ENCODE measurements at places on chromosomes 3 and 15.

GRCh38 chr15:90286678-90287077 lies 21.2 kb downstream of the NGRN start:
- H3K27me3 ChIP-seq, result no peaks in the 10 kb centered on the region
- no peak overlapping the region for H3K27ac ChIP-seq
- H3K4me1 ChIP-seq, result 0 out of 2 replicates have a peak, but pooled peaks cover 3% of the 10 kb centered on the region
- DNase-seq, result no peak
- H3K4me3 ChIP-seq, result no peak overlapping the region

DNA sequence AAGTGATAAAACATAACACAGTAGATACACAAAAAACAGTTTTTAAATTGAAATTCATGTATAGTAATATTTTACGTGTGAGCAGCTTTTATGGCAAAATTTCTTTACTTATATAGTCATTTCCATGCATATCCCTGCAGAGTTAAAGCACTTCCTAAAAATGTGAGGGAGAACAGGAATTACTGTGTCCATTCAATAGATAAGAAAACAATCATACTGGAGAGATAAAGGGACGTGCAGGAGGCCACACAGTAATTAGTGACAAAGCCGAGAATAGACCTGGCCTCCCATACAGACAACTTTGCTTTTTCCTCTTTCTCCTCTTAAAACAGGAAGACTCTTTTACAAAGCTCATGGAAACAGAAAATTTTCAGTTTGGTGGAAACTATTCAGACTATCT lies 247.5 kb downstream of the CDIN1 start:
- no peaks in the 10 kb centered on the region for H3K36me3 ChIP-seq
- no peak overlapping the region for H3K4me3 ChIP-seq
- no peak for DNase-seq
- no peaks in the 10 kb centered on the region for H3K27me3 ChIP-seq
- no peaks in the 10 kb centered on the region for H3K4me1 ChIP-seq
- H3K27ac ChIP-seq, result no peak overlapping the region

- no peak overlapping the region for H3K4me3 ChIP-seq
- H3K4me1 ChIP-seq, result no peaks in the 10 kb centered on the region
- DNase-seq, result no peak
- H3K27ac ChIP-seq, result no peak overlapping the region
- H3K27me3 ChIP-seq, result no peaks in the 10 kb centered on the region
These were observed 5.4 kb downstream of the CRYGS start for GRCh38 chr3:186538779-186539178.

DNA sequence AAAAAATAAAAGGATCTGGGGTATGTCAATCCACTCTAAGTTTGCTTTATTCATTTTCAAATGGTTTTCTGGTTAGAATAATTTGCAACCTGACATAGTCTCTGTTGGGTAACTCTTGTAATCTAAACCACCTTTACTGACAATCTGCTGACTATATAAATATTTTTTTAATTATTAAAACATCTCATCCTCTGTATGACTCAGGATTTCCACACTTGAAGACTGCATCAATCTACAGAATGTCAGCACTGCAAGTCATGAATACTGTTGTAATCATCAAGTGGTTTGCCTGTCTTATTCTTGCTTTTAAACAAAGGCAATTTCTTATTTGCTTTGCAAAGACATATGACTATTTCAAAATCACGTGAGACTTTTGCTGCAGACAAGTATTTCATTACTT lies 42.1 kb downstream of the VGLL3 start:
- H3K4me3 ChIP-seq, result no peak overlapping the region
- no peaks in the 10 kb centered on the region for H3K4me1 ChIP-seq
- no peak overlapping the region for H3K27ac ChIP-seq
- DNase-seq, result no peak
- H3K36me3 ChIP-seq, result no peaks in the 10 kb centered on the region
- no peaks in the 10 kb centered on the region for H3K27me3 ChIP-seq

DNA sequence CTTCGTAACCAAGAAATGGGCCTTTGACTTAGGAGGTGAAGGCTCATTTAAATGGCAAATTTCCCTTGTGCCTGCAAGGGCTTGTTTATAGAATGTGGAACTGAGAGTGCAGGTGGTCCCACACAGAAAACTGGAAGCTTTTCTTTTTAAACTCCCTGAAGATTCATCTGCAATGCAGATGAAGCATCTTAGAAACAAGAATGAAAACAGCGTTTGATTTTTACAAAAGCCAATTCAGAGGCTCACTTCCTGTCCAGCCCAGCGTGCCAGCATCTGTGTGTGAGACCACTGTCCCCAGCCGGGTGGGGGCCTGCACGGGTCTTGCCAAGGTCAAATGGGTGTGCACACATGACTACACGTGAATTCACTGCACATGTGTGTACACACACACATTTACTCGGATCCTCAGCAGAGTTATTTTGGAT lies 94.7 kb downstream of the LINGO1 start:
- DNase-seq, result no peak
- no peaks in the 10 kb centered on the region for H3K36me3 ChIP-seq
- peaks cover 40% of the 10 kb centered on the region for H3K4me1 ChIP-seq
- H3K27me3 ChIP-seq, result no peaks in the 10 kb centered on the region
- no peak overlapping the region for H3K4me3 ChIP-seq

DNA sequence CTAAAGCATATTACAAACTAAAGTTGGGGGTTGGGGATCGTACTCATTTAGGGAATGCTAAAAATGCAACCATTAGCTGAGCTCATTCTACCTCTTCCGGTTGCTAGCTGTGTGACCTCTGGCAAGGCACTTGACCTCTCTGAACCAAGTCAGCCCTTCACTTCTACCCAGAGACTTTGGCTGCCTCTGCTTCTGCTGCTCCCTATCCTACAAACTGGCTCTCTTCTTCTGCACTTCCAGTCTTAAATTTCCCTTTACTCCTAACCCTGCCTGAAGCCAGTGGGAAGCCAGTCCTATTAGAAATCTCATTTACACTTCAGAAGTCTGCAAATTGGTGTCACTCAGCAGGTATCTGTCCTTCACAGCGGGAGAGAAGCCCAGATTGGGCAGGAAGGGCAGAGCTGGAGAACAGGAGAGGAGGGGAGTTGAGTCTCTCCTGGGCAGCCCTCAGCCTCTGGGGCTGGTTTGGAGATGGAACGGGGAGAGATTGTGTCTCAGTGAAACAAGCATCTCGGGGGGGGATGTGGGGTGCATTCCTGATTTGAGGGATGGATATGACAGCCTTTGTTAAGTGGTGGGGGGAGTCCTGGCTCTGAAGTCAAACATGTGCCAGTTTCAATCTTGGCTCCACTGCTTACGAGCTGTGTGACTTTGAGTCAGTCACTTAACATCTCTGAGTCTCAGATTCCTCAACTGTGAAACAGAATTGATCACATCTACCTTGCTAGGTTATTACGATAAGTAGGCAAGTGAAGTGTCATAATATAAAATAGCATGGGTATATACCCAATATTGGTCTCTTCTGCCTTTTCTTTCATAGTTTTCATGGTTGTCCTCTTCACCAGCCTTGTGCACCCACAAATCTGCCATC lies 7.8 kb upstream of the AEN start:
- H3K27ac ChIP-seq, result no peak overlapping the region
- H3K4me3 ChIP-seq, result no peak overlapping the region
- 0 out of 2 replicates have a peak, but pooled peaks cover 7% of the 10 kb centered on the region for H3K4me1 ChIP-seq
- peaks cover 16% of the 10 kb centered on the region for H3K27me3 ChIP-seq
- no peak for DNase-seq

DNA sequence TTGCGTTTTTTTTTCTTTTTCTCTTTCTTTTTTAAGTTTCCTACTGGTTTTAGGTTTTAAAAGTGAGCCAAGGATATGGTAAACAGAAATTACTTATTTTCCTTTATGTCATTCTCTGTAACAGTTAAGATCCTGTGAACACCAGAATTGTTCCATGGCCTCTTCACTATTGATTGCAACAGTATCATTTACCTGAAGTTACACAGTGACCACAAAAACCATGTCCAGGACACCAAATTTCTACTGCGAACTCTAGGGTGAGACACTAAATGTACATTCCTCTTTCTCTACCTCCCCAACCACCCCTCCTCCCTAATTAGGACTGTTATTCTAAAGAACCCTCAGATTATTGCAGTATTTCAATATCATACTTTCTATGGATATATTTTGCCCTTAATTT lies 280.9 kb downstream of the FOXP1 start:
- DNase-seq, result no peak
- no peaks in the 10 kb centered on the region for H3K27me3 ChIP-seq
- no peaks in the 10 kb centered on the region for H3K36me3 ChIP-seq
- no peak overlapping the region for H3K4me3 ChIP-seq
- H3K4me1 ChIP-seq, result no peaks in the 10 kb centered on the region

DNA sequence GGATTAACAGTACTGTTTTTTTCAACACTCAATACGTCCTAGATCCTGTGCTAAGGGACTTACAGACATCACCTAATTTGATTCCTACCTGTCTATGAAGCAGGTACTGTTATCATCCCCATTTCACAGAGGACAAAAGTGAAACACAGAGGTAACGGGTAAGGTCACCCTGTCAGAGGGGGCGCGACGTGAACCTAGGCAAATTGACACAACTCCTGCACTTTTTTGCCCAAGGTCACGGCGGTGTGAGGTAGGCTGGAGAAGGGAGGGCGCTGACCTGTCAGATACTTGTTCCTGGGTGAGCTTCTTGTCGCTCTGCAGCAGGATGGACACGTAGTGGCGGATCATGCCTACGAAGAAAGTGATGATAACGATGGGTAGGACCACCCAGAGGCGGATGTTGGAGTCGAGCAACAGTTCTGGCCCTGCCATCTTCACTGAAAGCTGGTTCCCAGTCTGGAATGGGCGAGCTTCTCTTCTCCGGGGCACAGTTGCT lies 363 bp downstream of the EMC3 start:
- peak overlapping the region; percentile 81 for H3K27ac ChIP-seq
- H3K36me3 ChIP-seq, result no peaks in the 10 kb centered on the region
- peak overlapping the region; percentile 91 for H3K4me3 ChIP-seq
- DNase-seq, result no peak

- no peak overlapping the region for H3K4me3 ChIP-seq
- no peaks in the 10 kb centered on the region for H3K27me3 ChIP-seq
- no peaks in the 10 kb centered on the region for H3K36me3 ChIP-seq
- no peak for DNase-seq
- H3K4me1 ChIP-seq, result no peaks in the 10 kb centered on the region
These were observed 135.9 kb downstream of the P2RY1 start for GRCh38 chr3:152970851-152971250.

GRCh38 chr15:26453914-26454313 lies 319.0 kb downstream of the GABRB3 start:
- no peak overlapping the region for H3K4me3 ChIP-seq
- H3K4me1 ChIP-seq, result no peaks in the 10 kb centered on the region
- no peaks in the 10 kb centered on the region for H3K36me3 ChIP-seq
- DNase-seq, result no peak
- no peak overlapping the region for H3K27ac ChIP-seq

DNA sequence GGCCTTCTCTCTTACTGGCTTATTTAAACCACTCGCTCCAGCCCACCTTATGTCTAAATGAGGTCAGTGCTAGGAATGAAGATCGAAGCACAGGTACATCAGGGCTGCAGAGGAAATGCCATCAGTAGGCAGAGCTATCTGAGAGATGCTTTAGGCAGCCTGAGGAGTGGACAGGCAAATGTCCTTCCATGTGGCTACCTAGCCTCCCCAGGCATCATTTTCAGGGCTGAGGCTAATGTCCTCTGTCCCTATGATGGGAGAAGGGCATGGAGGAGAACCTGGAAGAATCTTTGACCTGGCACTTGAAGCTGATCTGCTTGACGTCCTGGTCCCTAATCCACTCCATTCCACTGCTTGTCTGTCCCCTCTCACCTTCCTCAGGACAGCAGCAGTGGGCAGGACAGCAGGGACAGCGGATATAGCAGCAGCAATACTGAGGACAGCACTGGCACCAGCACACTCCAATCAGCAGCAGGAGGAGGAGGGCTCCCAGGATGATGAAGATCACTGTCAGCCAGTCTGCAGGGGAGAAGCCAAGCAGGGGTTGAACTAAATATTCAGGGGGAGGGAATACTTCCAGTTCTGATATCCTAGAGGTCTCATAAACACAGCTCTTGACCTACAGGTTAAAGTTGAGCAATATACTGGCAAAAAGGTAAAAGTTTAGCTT lies 21.0 kb downstream of the ILDR1 start:
- no peak overlapping the region for H3K27ac ChIP-seq
- DNase-seq, result no peak
- no peak overlapping the region for H3K4me3 ChIP-seq
- H3K4me1 ChIP-seq, result no peaks in the 10 kb centered on the region
- H3K27me3 ChIP-seq, result peaks cover 8% of the 10 kb centered on the region

DNA sequence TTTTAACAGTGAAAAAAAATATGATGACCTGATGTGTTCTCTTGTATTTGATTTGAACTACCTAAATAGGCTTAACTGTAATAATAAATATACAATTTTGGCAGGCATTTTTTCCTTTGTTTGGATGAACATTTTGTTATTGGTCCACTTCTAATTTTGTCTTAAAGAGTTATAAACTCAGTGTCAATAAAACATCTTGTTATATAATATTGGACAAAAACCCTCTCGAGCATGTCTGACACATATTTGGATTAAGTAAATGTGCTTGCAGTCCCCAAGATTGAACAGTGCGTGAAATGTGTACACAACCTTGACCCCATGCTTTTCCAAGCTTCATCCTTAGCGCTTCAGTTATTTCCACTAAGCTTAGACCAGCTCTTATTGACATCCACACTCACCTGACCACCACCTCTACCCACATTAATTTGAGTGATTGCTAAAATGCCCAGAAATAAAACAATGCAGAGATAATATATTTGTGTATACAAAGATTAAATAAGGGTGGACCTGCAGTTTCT lies 131.7 kb upstream of the ZBED2 start:
- no peaks in the 10 kb centered on the region for H3K27me3 ChIP-seq
- H3K36me3 ChIP-seq, result no peaks in the 10 kb centered on the region
- peaks cover 6% of the 10 kb centered on the region for H3K4me1 ChIP-seq

- no peaks in the 10 kb centered on the region for H3K36me3 ChIP-seq
- no peak for DNase-seq
- H3K27ac ChIP-seq, result no peak overlapping the region
- H3K27me3 ChIP-seq, result no peaks in the 10 kb centered on the region
These were observed 1274.4 kb upstream of the EPHA6 start for GRCh38 chr3:95539950-95540483.

DNA sequence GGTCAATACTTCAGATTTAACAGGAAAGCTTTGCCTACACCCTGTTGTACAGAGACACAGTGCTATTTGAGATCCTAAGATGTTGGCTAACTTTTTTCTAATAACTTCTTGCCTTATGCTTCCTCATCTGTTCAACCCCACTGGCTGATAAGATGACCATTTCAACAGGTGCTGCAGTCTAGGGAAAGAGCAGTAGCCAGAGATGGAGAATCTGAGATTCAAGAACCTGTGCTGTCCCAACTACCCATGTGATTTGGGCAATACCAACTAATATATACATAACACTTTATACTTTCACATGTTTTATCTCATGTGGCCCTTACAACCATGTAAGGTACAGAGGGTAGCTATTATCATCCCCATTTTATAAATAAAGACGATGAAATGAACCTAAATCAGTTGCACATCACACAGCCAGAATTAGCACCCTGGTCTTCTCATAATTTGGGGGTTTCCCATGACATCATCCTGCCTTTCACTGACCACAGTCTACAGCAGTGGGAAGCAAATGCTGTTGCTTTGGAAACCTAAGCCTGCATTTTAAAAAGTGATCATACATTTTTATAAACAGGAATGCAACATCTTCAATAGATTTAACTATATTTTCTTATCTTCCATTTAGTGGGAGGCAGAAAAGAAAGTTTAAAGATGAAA lies 9.7 kb downstream of the TTC23 start:
- no peak overlapping the region for H3K27ac ChIP-seq
- no peaks in the 10 kb centered on the region for H3K27me3 ChIP-seq
